Left colon (tissue), 2 donors: ENCODE measurements at places on chromosomes 1 and 21. TPM values are rescaled to one million over a fixed set of nuclear protein-coding genes. Genes with fewer than 3 reads are reported as not detected.

Gene GOLT1A
- 6.5 TPM for total RNA-seq

Gene MAP1LC3C
- total RNA-seq = 1.5 TPM

Gene IL12RB2
- 0.82 TPM for total RNA-seq

Gene LRRC8C
- 3.2 TPM for total RNA-seq

Gene TRNP1
- total RNA-seq = 3.0 TPM

Gene KRTAP7-1
- total RNA-seq = not detected

Gene GJA8
- total RNA-seq = not detected

Gene C1orf226
- total RNA-seq = 24.2 TPM

Gene ATP1B1
- 795 TPM for total RNA-seq

Gene RGS7
- total RNA-seq = not detected

Gene ACOT11
- 59.7 TPM for total RNA-seq

Gene DDR2
- 36.9 TPM for total RNA-seq

Gene ZYG11A
- total RNA-seq = 0.06 TPM

Gene IVL
- not detected for total RNA-seq

Gene ARMH1
- total RNA-seq = 2.3 TPM

Gene DCAF6
- total RNA-seq = 60.0 TPM

Gene KRTAP12-2
- total RNA-seq = not detected

Gene RAVER2
- 58.0 TPM for total RNA-seq

Gene KRTAP19-5
- not detected for total RNA-seq

Gene PLXNA2
- 103 TPM for total RNA-seq

Gene AMY1A
- total RNA-seq = not detected

Gene TRIM63
- 0.15 TPM for total RNA-seq

Gene TEKT2
- not detected for total RNA-seq

Gene OR2L3
- not detected for total RNA-seq

Gene SERINC2
- total RNA-seq = 381 TPM

Gene HRNR
- not detected for total RNA-seq

Gene FCMR
- 4.8 TPM for total RNA-seq

Gene POU3F1
- not detected for total RNA-seq

Gene GJC2
- 0.49 TPM for total RNA-seq

Gene PRAMEF26
- total RNA-seq = not detected

Gene HPCAL4
- 0.06 TPM for total RNA-seq

Gene CYP4Z1
- total RNA-seq = not detected

Gene NSL1
- 17.9 TPM for total RNA-seq

Gene CACHD1
- 2.6 TPM for total RNA-seq

Gene OR2M3
- not detected for total RNA-seq

Gene ERMAP
- total RNA-seq = 12.5 TPM

Gene GBP2
- total RNA-seq = 40.9 TPM

Gene TAS1R3
- 0.67 TPM for total RNA-seq

Gene CNIH3
- 0.95 TPM for total RNA-seq

Gene PLCH2
- 4.6 TPM for total RNA-seq

Gene INKA2
- total RNA-seq = 6.2 TPM

Gene NECTIN4
- 6.1 TPM for total RNA-seq

Gene LRRN2
- 23.0 TPM for total RNA-seq

Gene ERI3
- 25.3 TPM for total RNA-seq

Gene TRPM2
- total RNA-seq = 5.4 TPM

Gene KIFAP3
- 20.6 TPM for total RNA-seq

Gene NBPF3
- total RNA-seq = 4.4 TPM

Gene KLHDC8A
- total RNA-seq = 0.59 TPM

Gene DUSP12
- 17.4 TPM for total RNA-seq

Gene PRDM16
- 1.1 TPM for total RNA-seq

Gene EPHA8
- total RNA-seq = not detected

Gene LIPI
- total RNA-seq = not detected

Gene GNG12
- 146 TPM for total RNA-seq
